Activated CD4-positive, alpha-beta T cell treated with anti-CD3 and anti-CD28 coated beads, Interleukin-2, amount 10 ng/mL, durations not matched to agents 7 days and 5 days (primary cell): ENCODE measurements at places on chromosomes 16 and 17.

- no peaks in the 10 kb centered on the region for H3K27me3 ChIP-seq
- DNase-seq: no peak
- H3K27ac ChIP-seq: no peak overlapping the region
- H3K36me3 ChIP-seq: no peaks in the 10 kb centered on the region
Measured at GRCh38 chr17:80118601-80119270, 17.4 kb downstream of the GAA start.

GRCh38 chr16:59684911-59685310 lies 950.8 kb upstream of the GOT2 start:
- H3K27ac ChIP-seq: no peak overlapping the region
- H3K4me1 ChIP-seq: no peaks in the 10 kb centered on the region
- no peaks in the 10 kb centered on the region for H3K27me3 ChIP-seq
- H3K36me3 ChIP-seq: no peaks in the 10 kb centered on the region
- DNase-seq: no peak
- H3K4me3 ChIP-seq: no peak overlapping the region

GRCh38 chr17:8264836-8265542 lies 15.9 kb downstream of the PFAS start:
- peaks cover 23% of the 10 kb centered on the region for H3K36me3 ChIP-seq
- H3K4me3 ChIP-seq: no peak overlapping the region
- H3K4me1 ChIP-seq: no peaks in the 10 kb centered on the region
- no peak for DNase-seq
- no peaks in the 10 kb centered on the region for H3K27me3 ChIP-seq
- H3K27ac ChIP-seq: no peak overlapping the region

DNA sequence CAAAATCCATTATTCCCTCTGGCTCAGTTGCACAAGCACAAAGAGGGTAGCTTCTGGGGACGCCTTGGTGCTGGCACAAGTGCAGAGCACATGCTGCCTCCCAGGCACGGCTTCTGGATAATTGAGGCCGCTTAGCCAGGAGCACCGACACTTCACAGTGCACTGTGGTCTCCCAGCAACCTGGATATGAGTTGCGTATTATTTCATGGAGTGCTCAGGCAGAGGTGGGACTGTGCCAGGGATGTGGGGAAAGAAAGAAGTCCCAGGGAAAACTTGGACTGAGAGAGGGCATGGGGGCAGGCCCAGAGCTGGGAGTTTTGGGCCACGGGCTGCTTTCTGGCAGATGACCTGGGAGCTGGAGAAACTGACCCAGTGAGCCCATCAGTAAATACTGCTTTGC lies 37.5 kb downstream of the MPRIP start:
- H3K27me3 ChIP-seq: no peaks in the 10 kb centered on the region
- no peak overlapping the region for H3K4me3 ChIP-seq
- DNase-seq: no peak
- H3K4me1 ChIP-seq: peaks cover 10% of the 10 kb centered on the region
- no peak overlapping the region for H3K27ac ChIP-seq

GRCh38 chr16:54140057-54140787 lies 146.4 kb downstream of the IRX3 start:
- no peak overlapping the region for H3K27ac ChIP-seq
- H3K4me3 ChIP-seq: no peak overlapping the region
- H3K36me3 ChIP-seq: no peaks in the 10 kb centered on the region
- no peaks in the 10 kb centered on the region for H3K4me1 ChIP-seq

GRCh38 chr17:297758-298157 lies 54.8 kb downstream of the RPH3AL start:
- no peak overlapping the region for H3K27ac ChIP-seq
- H3K36me3 ChIP-seq: no peaks in the 10 kb centered on the region
- peaks cover 5% of the 10 kb centered on the region for H3K4me1 ChIP-seq
- no peaks in the 10 kb centered on the region for H3K27me3 ChIP-seq

GRCh38 chr17:38970804-38971203 lies 3.6 kb upstream of the FBXO47 start:
- H3K4me3 ChIP-seq: no peak overlapping the region
- no peak for DNase-seq
- H3K27me3 ChIP-seq: peaks cover 5% of the 10 kb centered on the region
- no peaks in the 10 kb centered on the region for H3K36me3 ChIP-seq
- peaks cover 18% of the 10 kb centered on the region for H3K4me1 ChIP-seq

GRCh38 chr16:85157813-85158742 lies 45.8 kb upstream of the CIBAR2 start:
- peaks cover 4% of the 10 kb centered on the region for H3K27me3 ChIP-seq
- peak overlapping the region; percentile 83 for H3K27ac ChIP-seq
- no peaks in the 10 kb centered on the region for H3K36me3 ChIP-seq
- DNase-seq: peak; percentile 33
- peaks cover 13% of the 10 kb centered on the region for H3K4me1 ChIP-seq
- peak overlapping the region; percentile 32 for H3K4me3 ChIP-seq

- no peak overlapping the region for H3K4me3 ChIP-seq
- H3K27me3 ChIP-seq: no peaks in the 10 kb centered on the region
- no peak for DNase-seq
- H3K36me3 ChIP-seq: no peaks in the 10 kb centered on the region
- H3K4me1 ChIP-seq: no peaks in the 10 kb centered on the region
Measured at GRCh38 chr16:9953908-9954570, 228.2 kb downstream of the GRIN2A start.

DNA sequence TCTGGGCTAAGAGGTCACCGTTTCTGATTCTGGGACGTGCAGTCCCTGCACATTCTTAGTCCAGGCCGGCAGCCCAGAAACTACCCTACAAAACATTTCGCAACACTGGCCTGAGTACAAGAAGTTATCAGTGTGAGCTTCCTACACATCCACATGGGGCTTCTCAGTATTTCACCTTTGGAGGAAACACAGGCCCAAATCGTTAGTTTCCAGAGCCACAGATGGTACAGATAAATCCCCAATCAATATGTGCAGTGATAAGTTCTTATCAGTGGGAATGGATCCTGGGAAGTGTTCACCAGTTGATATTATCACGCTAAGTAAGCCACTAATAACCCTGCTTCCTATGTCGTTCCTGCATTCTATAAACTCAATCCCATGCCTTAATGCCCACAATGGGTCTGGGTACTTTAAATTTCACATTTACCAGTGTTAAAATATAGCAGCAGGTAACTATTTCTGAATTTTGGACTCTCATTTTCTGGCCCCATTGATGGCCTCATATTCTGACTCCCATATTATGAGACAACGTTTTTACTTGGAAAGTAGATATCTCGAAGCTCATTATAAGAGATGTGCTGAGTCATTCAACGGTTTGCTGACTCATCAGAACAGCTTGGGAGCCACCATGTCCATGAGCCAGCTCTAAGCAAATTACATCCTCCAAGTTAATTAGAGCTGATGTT lies 370.2 kb upstream of the MAF start:
- no peaks in the 10 kb centered on the region for H3K27me3 ChIP-seq
- no peak for DNase-seq
- no peaks in the 10 kb centered on the region for H3K4me1 ChIP-seq
- H3K27ac ChIP-seq: no peak overlapping the region
- no peaks in the 10 kb centered on the region for H3K36me3 ChIP-seq
